ENCODE measurements at places on chromosomes 1 and 21.

DNA sequence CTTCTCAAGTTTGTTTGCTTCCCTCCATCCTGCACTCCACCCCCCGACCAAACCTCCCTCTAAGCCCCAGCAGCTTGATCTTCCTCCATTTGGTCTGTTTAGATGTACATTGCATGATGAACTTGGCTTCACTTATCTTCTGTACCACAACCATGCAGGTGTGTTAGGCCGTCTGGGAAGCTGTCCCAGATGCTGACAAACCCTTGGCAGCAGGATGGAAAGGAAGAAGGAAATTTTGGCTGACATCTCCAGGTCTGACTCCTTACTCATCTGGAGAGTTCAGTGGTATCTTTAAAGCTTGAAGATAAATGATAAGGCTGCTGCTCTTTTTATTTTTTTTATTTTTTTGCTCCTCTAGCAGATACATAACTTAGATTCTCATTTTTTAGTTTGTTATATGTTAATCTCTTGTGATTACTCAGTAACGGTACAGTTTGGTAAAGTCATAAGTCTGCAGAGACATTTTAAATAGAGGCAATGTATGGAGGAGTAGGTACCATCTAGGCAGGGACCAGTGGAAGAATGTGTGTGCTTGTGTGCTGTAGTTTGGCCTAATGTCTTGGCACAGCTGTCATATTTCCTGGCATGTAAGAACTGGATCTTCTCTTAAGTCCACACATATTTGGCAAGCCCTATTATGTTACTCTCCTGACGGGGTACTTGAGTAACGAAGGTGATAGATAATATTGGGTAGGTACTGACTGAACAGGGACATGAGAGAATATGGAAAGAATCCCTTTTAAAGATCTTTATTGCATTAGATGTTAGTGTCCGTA, 79.7 kb downstream of the CACHD1 start:
- no peak for DNase-seq

- DNase-seq, result no peak
These were observed 845.4 kb upstream of the ADAMTS5 start for GRCh38 chr21:27812279-27812678.

DNA sequence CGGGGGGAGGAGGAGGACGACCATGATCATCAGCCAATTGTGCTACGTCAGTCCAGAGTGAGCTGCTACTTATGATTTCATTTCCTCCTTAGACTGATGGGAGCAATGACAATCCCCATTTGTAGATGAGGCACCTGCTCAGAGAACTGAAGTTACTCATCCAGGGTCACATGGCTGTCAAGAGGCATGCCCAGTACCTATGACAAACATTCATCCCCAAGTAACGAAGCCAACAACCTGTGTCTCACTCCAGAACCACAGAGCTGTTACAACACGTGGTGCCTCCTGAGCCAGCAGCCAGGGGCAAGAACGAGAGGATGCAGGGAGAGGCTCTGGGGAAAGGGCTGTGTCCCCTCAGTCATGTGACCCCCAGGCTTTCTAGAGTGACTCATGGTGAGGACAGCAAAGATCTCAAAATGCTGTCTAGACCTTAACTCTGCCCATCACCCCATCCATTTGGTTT, 93.6 kb downstream of the SIM2 start:
- DNase-seq, result no peak

DNA sequence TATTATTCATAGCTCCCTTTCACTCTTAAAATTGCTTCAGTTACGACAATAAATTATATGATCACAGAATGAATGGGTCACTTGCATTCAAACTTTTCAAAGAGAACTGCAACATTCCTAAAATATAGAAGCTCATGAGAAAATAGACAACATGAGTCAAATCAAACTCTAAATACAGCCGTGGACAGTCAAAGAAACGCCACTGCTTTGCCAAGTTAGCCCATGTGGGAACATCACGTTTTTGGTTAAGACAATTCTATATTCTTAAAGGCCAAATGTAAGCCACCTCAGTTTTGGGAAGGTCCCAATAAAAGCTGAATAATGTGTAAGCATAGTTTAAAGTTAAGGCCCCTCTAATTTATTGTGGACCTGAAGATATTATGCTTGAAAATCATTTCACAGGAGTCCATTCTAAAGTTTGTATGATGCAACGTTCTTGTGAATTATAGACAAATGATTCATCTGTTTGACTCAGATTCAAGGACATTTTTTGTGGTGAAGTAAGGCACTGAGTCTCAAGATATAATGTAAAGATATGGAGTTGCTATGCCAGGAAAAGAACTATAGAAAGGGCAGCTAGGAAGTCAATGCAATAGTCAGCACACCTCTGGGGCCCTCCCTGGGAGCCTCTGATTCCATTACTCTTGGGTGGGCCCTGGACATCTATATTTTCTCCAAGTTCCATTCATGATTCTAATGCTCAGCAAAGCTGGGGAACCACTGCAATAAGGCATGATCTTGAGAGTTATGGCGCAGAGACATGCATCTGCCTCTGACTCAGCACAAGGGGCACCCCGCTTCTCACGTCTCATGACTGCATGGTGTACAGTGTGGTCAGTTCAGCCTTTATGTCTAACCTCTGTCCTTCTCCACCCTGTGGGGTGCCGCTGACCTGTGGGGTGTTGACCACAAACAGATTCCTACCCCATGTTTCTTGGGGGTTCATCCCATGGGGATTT, 33.9 kb downstream of the ETS2 start:
- peak; percentile 26 for DNase-seq
